ENCODE measurements at places on chromosomes 7 and 10.

DNA sequence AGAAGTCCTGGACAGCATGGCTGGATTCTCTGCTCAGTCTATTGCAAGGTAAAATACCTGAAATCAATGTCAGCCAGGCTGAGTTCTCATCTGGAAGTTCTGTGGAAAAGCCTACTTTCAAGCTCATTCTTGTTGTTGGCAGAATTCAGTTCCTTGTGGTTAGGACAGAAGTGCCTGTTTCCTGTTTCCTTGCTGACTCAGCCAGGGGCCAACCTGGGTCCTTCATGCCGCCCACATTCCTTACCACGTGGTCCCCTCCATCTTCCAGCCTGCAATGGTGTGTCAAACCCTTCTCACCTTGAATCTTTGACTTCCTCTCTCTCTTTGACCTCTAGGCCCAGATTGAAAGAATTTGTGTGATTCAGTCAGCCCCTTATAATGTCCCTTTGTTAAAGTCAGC lies 197.1 kb upstream of the STK17A start:
- no peak for DNase-seq

DNA sequence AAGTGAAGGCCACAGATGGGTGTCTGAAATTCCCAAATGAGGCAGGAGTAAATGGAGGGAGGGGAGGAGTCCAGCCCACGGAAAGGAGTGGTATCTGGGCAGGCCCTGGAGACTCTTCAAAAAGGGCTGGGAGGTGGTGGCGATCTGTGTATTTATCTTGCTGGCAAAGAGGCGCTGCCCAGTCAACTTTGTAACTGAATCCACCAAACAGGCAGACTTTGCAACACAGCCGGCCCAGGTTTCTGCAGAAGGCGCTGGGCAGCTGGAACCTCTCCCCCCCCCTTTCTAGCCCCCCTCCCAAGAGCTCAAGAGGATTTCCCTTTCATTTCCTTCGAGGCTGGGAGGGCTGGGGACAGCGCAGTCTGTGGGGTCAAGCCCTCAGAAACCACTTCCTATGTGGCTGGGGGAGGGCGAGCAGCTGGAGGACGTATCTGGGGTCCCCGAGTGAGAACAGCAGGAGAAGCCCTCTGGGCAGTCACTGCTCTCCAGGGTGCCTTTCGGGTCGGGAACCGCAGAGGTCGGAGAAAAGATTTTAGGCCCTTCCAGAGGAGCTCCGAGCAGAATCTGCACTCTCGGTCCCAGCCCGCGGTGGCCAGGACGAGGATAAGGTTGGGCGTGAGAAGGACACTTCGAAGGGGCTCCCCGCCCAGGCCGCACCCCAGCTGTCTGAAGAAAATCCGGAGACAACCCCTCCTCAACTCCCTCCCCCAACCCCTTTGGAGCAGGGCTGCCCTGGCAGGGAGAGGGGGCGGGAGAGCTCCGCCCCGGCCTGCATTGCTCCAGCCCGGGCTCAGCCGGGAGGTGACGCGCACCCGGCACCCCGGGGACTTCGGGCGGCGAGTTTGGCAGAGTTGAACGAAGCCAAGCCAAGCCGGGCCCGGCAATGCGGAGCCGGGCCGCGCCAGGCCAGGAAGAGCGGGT lies 965 bp downstream of the ZCCHC24 start:
- DNase-seq = peak; percentile 38

- DNase-seq = no peak
Observed at GRCh38 chr7:98351136-98351535, 49.8 kb downstream of the BAIAP2L1 start.

- peak; percentile 73 for DNase-seq
Observed at GRCh38 chr7:92025260-92025659, 84.6 kb downstream of the AKAP9 start.

DNA sequence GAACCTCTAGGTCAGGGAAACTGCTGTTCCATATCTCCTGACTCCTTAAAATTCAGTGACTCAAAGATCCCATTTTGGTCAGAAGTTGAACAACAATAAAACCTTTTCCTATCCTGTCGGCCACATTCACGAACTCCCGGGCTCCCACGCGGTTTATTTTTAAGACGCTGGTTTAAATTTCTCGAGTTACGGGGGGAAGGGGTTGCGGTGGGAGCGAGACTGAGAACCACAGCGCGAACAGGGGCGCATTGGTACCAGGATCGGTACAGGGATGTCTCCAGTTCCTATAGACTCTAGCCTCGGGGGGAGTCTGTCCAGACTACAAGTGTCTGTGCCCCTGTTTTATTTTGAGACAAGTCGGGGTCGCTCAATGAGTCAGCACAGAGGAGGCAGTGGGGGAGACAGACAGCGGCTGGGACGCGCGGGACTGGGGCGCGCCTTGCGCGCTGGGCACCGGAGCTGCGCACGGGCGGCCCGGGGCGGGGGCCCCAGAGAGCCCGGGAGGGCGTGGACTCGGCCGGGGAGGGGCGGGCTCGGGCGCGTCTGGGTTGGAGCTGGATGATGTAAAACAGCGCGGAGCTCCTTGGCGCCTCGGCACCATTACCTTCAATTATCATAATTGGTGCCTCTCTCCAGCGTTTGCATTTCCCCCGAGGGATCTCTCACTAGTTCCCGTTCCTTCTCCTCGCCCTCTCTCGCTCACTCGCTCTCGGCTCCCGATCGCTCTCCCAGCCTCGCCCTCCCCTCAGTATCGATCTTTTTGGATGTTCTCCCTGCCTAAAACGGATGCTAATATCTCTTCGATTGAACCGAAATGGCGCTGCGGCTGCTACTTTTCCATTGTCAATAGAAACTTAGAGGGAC lies 8.7 kb upstream of the BAMBI start:
- no peak for DNase-seq
